ENCODE measurements at places on chromosomes 4 and X.

- DNase-seq = no peak
These were observed 126.8 kb upstream of the ENPP6 start for GRCh38 chr4:184344435-184344834.

GRCh38 chr4:128810871-128811570 is 1.5 kb downstream of the JADE1 start:
- peak; percentile 83 for DNase-seq

DNA sequence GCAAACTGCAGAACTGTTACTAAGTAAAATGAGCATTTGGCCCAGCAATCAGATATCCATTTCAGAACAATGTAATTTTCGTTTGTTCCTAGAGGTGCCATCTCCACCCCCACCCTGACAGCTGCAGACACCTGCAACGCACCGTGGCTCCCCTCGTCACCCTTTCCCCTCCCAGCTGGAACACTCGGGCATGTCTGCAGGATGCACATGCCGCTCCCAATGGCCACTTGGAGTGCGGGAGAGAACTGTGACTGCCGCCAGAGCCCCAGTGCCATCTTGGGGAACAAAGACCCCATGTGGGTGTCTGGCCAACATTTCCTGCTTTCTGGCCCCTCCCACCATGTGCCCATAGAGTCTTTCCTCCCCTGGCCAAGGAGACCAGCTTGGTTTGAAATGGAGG is 436.2 kb downstream of the PCDH10 start:
- DNase-seq = no peak

- DNase-seq = no peak
These were observed 103.0 kb downstream of the PPEF1 start for GRCh38 chrX:18810416-18810815.

DNA sequence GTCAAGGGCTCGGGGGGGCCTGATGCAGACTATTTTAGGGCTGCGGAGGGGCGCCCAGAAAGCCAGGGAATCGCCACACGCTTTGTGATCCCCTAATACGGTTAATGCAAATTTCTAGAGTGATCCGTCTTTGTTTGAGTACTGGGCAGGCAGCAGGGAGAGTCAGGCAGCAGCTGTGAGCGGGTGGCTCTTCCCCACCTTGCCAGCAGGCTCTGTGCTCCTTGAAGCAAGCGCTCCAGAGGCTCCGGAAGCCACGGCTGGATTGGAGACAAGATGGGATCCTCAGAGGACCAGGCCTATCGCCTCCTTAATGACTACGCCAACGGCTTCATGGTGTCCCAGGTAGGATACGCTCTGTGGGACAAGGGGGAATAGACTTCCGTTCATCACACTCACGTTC is at the start of gene ASMT:
Gene ASMT, plus strand, starts transcription at position 133 of the 400 bp plus-strand sequence. Its CDS starts 141 bp downstream, at position 274.
- no peak for DNase-seq

GRCh38 chr4:103111598-103111997 is 12.0 kb upstream of the BDH2 start:
- DNase-seq = no peak

DNA sequence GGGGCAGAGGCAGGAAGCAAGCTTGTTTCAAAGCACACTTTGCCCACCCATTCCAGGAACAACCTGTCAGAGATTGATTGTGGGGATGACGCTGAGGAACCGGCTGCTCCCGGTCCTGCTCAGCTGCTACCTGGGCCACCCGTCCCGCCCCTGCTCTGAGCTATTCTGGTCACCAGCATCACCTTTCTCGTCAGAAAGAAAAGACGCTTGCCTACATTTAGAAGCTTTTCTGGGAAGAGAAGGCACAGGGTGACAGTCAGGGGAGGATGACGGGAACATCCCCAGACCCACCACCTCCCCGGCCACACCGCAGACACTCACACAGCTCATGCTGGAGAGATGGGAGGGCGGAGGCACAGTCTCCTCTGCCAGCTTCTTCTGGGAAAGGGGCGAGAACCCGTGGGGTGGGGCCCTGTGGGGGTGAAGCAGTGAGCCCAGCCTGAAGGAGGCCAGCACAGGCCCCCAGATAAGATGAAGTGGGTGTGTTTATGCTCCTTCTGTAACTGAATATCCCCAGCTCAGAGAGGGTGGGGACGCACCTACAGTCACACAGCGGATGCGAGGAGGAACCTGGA is 81.8 kb downstream of the CPZ start:
- no peak for DNase-seq

- DNase-seq = no peak
These were observed 730 bp downstream of the MANBA start for GRCh38 chr4:102759831-102760644.

DNA sequence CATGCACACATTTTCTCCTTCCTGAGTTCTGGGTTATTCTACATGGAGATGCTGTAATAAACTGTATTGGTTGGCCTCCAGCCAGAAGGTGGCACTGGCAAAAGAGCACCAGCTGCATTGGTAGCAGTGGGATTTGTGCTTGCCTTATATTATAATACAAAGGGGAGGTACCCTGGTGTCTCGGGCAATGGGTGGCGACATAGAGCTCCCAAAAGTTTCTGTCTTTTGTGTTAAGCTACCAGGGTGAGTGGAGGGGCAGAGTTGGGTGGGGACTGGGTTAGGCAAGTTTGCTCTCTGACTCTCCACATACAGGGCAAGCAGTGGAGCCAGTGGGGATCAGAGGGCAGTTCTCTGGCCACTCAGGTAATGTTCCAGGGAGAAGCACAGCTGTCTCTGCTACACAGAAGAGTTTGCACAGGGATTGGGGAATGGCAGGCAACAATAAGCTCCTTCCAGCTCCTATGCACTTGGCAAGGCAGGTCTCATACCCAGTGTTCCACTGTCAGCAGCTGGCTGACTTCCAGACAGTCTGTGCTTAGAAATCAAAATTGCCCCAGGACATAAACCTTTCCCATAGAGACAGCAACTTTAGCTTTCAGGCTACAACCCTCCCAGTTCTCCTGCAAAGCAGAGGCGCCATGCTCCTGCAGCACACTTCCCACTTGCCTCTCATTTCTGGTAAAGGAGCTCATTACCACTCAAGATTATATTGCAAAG is 463.9 kb upstream of the PCDH7 start:
- no peak for DNase-seq

DNA sequence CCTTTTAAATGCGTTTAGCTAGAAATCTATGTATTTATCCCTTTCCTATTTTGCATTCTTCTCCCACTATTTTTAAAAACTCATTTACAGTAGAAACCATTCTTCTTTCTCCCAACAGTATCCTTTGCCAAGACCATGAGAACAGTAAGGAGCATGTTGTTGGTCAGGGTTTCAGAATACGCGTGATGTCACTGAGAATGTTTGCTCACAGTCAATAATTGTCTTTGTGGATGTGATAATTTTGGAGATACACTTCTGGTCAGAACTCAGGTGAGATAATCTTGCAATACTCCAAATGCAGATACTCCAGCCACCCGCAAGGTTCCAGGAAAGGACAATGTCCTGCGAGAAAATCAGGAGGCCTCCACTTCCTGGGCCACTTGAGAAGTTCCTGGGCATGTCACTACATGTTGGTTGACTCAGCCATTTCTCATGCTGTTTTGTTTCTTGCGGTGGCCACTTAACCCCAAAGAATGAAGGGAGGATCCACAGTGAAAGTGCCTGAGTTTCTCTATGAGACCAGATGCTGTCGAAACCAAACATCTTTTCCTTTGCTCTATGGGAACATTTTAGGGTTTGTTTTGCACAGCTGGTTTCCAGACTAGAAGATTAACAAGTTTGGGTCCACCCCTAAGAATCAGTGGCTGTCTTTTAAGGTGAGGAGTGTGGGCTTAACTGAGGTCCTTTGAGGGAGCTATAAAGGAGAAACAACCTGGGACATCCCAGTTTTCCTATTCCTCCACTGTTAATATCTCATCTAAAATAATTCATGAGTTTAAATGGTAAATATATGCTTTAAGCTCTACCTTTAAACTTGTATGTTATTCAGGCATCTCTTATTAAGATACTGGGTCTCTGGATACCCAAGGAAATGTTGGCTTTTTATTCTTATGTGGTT is 116.0 kb downstream of the SOWAHB start:
- DNase-seq = no peak

- DNase-seq = no peak
These were observed 361.8 kb downstream of the TEX13C start for GRCh38 chrX:125681507-125681906.

GRCh38 chrX:104370089-104370488 is 115.4 kb upstream of the ESX1 start:
- DNase-seq = no peak

DNA sequence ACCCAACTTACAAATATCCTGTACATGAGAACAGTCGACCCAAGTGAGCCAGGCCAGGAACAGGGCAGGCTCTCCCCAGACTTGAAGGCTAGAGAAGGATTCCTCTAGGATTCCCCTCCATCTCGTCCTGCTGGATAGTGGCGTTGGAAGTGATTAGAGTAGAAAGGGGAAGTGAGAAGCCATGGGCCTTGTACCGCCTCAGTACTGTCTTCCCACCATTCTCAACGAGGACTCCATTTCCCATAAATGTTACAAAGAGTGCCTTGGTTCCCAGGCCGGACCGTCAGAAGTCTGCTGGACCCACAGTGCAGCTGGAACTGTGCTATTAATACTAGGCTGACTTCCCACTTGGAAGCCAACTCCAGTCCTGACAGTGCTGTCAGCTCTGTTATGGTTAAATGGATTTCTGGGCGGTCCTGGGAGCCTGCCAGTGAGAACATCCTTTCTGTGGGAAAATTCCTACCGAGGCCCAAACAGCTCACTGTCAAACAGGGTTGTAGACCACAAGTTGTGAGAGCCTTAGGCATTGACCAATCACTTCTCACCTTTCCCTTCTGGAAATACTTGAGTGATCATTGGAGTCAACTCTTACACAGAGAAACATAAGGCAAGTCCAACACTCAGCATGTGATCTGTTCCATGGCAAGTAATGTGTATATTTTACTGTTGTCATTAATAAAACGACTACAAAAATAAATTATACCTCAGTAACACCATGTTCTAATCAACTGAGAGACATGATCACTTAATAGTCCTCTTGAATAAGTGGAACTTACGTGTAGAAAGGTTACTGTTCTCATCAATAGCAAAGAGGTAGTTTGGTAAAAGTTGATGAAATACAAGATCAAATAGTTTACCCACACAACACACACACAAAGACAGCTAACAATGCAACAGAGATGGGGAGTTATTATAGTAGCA is 58.4 kb downstream of the AMELX start:
- DNase-seq = peak; percentile 60

GRCh38 chr4:72006586-72006985 is 25.2 kb upstream of the NPFFR2 start:
- no peak for DNase-seq

- DNase-seq = no peak
These were observed 696.2 kb downstream of the TRAM1L1 start for GRCh38 chr4:116389139-116389538.

- DNase-seq = no peak
These were observed 84.3 kb downstream of the NBDY start for GRCh38 chrX:56813318-56813837.

- DNase-seq = no peak
These were observed 80.8 kb downstream of the JAKMIP1 start for GRCh38 chr4:6119507-6120020.

GRCh38 chrX:25156832-25157231 is 141.1 kb upstream of the ARX start:
- DNase-seq = no peak

DNA sequence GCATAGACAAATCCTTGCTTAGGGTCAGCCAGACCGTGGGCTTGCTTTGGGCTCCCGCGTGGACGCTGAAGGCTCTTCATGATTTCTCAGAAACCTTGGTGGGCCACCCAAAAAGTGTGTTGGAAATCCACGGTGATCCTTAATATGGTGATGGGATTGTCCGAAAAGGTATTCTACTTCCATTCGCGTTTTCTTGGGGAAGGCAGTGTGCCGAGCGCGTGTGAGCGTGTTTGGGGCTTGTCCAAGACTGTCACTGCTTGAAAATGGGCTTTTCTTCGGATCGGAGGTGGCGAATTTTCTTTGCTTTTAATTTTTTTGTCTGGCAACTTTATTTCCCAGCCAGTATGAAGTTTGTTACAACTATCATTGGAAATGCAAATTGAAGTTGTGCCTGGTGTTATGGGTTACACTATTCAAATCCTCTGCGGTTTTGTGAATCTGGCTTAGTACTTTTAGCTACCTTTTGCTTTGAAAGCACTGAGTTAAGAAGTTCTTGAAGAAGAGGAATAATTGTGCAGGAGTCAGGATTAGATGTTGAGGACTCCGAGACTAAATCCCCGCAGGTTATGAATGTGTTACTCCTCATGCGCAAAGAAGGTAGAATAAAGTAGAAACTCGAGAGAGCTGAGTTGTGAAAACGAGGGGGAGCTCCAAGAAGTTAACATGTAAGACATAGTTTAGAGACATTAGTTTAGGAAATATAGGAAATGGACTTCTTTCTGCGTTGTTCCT is 3.2 kb downstream of the SPRY1 start:
- no peak for DNase-seq

- DNase-seq = no peak
These were observed 32.2 kb downstream of the NFKB1 start for GRCh38 chr4:102533348-102533747.

- no peak for DNase-seq
These were observed 243.3 kb downstream of the SLC7A11 start for GRCh38 chr4:137998666-137999429.

DNA sequence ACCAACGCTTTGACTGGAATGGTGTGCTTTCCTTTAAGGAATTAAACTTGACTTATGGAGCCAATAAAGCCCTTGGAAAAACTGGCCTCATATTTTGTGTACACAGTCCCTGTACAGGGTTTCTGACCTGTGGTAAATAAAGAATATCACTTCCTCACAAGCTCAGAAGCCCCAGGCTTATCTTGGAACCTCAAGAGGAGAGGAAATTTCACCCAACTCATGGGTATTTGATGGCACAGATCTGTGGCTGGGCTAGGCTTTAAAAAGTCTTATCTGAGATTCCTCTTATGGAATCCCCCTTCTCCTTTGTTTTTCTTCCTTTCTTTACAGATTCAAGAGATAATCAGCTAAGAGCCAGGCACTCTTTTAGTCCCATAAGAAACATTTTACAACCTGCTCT is 89.3 kb upstream of the USP38 start:
- no peak for DNase-seq

DNA sequence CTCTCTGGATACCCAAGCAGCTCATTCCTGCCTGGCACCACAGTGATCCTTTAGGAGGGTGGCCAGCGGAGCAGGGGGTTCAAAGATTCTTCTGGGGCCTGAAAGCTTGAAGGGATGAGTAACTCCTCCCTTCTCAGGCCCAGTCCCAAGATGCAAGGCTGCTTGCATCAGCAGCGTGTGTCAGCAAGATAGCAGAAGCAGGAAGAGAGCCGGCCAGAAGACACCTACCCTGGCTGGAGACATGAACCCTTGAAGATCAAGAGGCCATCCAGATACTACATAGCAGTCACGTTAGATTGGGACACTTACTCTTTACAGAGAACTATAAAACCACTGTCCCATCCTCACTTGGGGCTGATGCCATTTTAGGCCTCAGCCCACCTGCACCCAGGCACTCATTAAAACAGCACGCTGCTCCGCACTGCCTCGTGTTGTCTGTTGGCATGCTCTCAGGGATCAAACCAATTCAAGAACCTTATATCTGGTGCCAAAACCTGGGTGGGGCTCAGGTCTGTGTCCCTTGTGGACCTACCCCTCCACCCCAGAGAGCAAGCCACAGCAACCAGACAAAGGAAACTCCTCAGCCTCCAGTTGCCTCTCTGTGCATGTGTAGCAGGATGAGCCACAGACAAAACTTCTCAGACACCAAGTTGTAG is 6.5 kb downstream of the UGT2B17 start:
- no peak for DNase-seq
